Hematopoietic multipotent progenitor cell (in vitro differentiated cells): ENCODE measurements at places on chromosomes 16 and 17. TPM values are rescaled to one million over a fixed set of nuclear protein-coding genes. Genes with fewer than 3 reads are reported as not detected.

BEAN1 gene
- not detected for total RNA-seq

CEP131 gene
- 17.8 TPM for total RNA-seq

SLC6A2 gene
- total RNA-seq: 0.27 TPM

ABI3 gene
- 0.54 TPM for total RNA-seq

MYH3 gene
- 1.6 TPM for total RNA-seq

SCPEP1 gene
- 8.3 TPM for total RNA-seq

KRT31 gene
- not detected for total RNA-seq

ABCC6 gene
- 1.6 TPM for total RNA-seq

STAT5A gene
- total RNA-seq: 603 TPM

TRIM72 gene
- under 0.01 TPM for total RNA-seq

TVP23B gene
- total RNA-seq: 12.7 TPM

MYH2 gene
- not detected for total RNA-seq

ZFP3 gene
- 1.3 TPM for total RNA-seq

CMTR2 gene
- 20.5 TPM for total RNA-seq

PPM1E gene
- under 0.01 TPM for total RNA-seq

CRHR1 gene
- total RNA-seq: under 0.01 TPM

CDH13 gene
- under 0.01 TPM for total RNA-seq

USH1G gene
- under 0.01 TPM for total RNA-seq

KRTAP4-9 gene
- total RNA-seq: under 0.01 TPM

GLIS2 gene
- under 0.01 TPM for total RNA-seq

VMO1 gene
- not detected for total RNA-seq

IGSF6 gene
- 0.54 TPM for total RNA-seq

SCRN2 gene
- 110 TPM for total RNA-seq

KRTAP17-1 gene
- total RNA-seq: not detected

ITGAD gene
- total RNA-seq: not detected

FSCN2 gene
- total RNA-seq: 2.2 TPM

C16orf46 gene
- total RNA-seq: 1.9 TPM
